ENCODE measurements at places on chromosomes 2 and 18.

GRCh38 chr2:141029428-141030078, 1101.3 kb downstream of the LRP1B start:
- no peak for DNase-seq

GRCh38 chr18:28164771-28165483, 12.0 kb downstream of the CDH2 start:
- no peak for DNase-seq

GRCh38 chr2:148828941-148829340, 46.1 kb upstream of the KIF5C start:
- no peak for DNase-seq

- no peak for DNase-seq
These were observed 17.7 kb downstream of the SH3BP4 start for GRCh38 chr2:234969306-234970098.

DNA sequence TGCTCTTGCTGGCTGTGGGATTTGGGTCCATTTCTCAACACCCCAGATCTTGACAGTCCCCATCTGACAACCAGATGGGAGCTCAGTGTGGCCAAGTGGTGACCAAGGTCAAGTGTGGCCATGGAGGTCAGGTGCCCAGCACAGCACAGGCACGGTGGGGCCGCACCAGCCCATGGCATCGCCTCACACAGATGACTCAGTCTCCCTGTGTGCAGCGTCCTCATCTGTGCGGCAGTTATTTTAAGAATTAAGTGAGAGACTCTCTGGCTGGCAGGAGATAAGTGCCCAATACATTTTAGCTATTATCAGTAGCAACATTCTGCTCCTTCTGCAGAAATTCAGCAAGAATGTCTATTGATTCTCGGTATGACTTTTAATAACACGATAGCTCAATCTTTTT, 167.2 kb downstream of the DDX1 start:
- DNase-seq, result no peak

DNA sequence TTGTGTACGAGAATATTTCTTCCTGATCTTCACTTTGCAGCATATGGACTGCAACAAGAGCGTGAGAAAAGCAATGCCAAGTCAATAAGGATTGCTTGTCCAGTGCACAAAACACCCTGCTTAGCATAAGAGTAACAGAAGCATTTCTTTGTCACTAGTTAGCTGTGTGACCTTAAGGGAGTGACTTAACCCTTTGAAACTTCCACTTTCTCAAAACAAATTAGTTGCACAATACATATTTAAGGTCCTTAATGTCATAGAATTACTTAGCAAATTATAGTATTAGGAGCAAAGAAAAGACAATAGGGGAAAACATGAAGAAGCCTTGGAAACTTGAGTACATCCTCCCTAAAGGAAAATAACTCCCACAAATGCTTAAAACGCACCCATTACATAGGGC, 230.1 kb downstream of the RNF152 start:
- no peak for DNase-seq

- no peak for DNase-seq
These were observed 50.9 kb downstream of the DCDC2C start for GRCh38 chr2:3754280-3754679.

GRCh38 chr2:149219856-149220255, 110.5 kb upstream of the LYPD6 start:
- DNase-seq, result no peak

- no peak for DNase-seq
These were observed 390.4 kb upstream of the RGPD4 start for GRCh38 chr2:107436281-107436680.

DNA sequence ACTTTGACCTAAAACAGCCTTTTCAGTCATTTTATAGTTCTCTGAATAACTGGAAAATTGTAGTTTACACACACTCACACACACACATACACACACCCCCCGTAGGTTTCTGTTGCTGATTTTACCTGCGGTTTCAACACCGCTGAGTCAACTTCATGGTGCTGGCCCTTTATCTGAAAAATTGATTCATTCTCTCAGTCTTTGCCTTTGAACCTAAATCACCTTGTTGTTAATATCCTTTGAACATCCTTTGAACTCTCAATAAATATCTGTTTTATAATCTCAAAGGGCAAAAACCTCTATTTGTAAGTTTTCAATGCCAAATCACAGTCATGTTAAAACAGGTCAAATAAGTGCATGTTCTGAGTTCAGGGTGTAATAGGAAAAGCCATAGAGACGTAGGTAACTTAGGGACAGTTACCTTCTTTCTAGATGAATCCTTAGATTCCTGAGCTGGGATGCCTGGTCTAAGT, 109.0 kb upstream of the BZW1 start:
- no peak for DNase-seq

- no peak for DNase-seq
These were observed 488.7 kb upstream of the SLC39A10 start for GRCh38 chr2:195168369-195168768.

DNA sequence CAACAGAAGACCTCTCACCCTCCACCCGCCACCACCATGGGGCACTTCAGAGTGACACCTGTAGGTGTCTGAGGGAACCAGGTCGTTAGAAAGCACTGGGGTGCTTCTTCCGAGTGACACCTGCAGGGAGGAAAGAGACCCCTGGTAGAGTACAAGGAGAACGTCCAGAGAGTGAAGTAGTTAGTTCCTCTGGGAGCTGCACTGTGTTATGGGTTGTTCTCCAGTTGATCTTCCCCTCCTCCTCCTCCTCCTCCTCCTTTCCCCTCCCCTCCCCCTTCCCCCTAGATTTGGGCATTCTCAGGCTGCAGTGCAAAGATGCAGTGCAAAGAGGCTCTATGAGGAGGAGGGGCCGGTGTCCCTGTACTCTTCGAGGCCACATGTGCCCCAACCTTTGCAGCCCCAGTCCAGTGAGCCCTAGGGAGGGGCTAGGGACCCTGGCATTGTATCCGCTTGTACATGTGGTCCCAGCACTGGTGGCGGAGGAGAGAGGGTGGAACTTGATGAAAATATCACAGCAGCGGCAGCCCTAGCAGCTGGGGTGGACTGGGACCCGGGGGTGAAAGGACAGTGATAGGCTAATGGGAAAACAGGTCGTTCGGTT, 850 bp downstream of the DNAJB2 start:
- DNase-seq, result no peak

GRCh38 chr18:9421901-9422327, 53.4 kb upstream of the RALBP1 start:
- no peak for DNase-seq

- DNase-seq, result no peak
These were observed 10.7 kb upstream of the SELENOI start for GRCh38 chr2:26335231-26335630.

Measured in amygdala (tissue), 56 donors.